Stimulated activated CD4-positive, alpha-beta T cell treated with anti-CD3 and anti-CD28 coated beads, Interleukin-12 subunit alpha, Interleukin-12 subunit beta, amount 100 ng/mL, for 4 hours (primary cell): ENCODE measurements at places on chromosomes 12 and 14.

- DNase-seq = no peak
These were observed 182.2 kb upstream of the FBXO33 start for GRCh38 chr14:39614297-39614923.

- no peak for DNase-seq
These were observed 3.0 kb upstream of the SERPINA1 start for GRCh38 chr14:94391281-94391975.

- DNase-seq = no peak
These were observed 348.0 kb upstream of the SOX5 start for GRCh38 chr12:24297516-24297915.

GRCh38 chr14:62682208-62682607, 363.1 kb downstream of the KCNH5 start:
- no peak for DNase-seq

- no peak for DNase-seq
These were observed 95.7 kb downstream of the RFLNA start for GRCh38 chr12:124390442-124391097.

DNA sequence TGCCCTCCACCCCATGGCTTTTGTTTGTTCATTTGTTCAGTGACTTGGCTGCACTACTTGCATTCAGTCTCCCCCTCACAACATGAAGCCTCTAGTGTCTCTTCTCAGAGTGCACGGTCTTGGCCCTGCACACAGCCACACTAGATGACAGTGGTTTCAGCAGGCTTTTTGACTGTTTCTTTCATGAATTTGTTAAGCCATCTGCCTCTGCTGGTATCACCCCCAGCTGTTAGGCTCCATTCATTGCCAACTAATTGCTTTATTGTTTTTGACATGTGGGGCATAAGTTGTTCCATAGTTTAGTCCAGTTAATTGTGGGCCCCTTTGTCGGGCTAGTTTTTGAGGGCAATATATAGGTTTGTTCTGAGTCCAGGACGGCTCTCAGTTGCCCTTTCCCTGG, 18.8 kb downstream of the OS9 start:
- no peak for DNase-seq

DNA sequence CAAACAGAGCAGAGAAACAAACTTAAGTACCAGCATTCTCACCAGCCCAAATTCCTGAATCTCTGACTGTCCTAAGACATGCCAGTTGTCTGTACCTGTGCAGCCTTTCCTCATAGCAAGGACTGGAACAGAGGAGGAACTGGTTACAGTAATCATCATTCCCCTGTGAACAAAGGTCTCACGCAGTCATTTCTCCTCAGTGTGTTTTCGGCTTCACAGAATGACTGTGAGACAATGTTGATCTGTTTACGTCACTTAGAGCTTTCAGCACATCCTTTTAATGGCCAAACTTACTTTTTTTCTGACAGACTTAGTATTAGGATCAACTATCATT, 169.0 kb downstream of the FBXL14 start:
- no peak for DNase-seq
